Left renal pelvis (tissue), 4 donors: ENCODE measurements at places on chromosomes 13 and 19.

DNA sequence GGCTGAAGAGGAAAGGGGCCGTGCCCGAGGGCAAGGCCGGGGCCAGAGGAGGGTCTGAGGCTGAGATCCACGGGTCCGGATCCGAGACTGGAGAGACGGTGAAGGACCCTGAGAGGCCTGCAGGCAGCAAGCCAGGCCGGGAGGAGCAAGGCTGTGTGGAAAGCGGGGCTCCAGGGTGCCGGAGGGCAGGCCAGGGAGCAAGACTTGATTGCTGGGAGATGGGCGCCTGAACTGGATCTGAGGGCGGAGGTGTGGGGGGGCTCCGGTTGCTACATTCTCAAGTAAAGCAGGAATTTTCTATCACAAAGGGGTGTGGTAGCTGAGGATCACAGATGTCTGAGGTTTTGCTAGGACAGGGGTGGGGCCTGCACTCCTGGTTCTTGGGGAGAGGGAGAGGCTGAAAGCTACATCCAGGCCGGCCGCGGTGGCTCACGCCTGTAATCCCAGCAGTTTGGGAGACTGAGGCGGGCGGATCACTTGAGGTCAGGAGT, 3.8 kb downstream of the MAMSTR start:
- no peak for DNase-seq

DNA sequence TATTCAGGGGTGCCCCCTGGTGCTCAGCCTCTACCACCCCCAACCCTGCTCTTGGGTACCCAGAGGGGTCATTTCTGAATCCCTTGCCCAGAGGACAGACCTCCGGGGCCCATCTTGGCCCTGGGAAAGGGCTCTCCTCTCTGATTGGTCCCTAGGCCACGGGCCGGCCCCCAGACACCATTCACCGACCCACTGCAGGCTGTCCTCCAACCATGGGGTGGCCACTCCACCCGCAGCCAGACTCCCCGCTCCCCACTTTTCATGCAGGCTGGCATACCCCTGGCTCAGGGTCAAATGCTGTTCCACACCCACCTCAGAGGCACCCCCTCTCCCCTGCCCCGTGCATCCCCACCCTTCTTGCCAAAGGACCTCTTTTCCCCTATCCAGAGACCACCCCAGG, 14.8 kb downstream of the SMIM24 start:
- DNase-seq = no peak

DNA sequence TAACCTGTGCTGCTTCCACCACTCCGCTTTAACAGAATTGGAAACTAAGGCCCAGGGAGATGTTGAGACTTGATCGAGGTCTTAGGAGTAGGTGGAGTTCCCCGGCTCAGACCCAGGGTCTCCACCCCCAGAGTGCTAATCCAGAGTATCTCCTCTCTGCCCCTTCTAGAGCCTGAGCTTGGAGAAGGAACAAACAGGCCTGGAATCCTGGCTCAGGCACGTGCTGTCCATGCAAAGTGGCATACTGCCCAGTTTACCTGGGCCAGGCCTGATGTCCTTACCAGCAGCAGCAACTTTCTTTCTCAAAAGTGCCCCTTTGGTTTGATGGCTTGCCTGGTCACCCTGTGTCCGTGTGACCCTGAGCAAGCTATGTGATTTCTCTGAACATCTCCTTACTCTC, 3.7 kb downstream of the SYNGR4 start:
- DNase-seq = no peak

DNA sequence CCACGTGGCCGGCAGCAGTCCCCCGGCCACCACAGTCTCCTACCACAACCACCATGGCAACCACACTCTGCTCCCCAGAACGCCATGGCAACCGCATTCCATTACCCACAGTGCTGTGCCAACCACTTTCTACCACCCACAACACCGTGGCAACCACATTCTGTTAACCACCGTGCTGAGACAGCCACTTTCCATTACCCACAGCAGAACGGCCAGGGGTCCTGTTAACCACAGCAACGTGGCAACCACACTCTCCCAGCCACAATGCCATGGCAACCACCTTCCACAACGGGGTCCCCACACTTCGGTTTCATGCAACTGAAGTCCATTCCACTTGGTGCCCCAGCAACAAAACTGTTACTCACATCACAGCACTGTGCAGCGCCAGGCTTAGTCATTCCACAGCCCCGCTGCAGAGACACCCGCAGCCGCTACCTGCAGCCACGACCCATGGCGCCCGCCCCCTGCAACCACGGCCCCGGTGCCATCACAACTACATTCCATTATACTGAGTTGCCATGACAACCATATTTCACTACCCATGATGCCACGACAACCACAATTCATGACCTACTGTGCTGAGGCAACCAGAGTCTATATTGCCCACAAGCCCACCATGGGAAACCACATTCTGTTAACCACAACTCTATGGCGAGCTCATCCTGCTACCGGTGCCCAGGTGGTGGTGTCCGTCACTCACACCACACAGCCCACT, 10.0 kb downstream of the DPF1 start:
- no peak for DNase-seq

GRCh38 chr13:43150369-43151207, 127.2 kb downstream of the DNAJC15 start:
- DNase-seq = no peak

DNA sequence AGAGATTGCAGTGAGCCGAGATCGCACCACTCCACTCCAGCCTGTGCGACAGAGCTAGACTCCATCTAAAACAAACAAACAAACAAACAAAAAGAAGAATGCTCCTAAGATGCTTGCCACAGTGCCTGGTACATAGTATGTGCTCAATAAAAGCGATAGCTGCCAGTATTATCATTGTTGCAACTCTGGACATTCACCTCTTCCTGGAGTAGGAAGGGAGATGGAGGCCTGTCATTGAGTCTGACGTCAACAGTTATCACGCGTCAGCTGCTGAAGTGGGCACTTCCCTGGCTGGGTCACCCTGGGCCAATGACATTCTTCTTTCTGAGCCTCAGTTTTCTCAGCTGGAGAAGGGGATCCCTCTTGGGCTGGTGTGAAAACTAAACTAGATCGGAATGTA, 4.2 kb upstream of the PLAUR start:
- DNase-seq = no peak

GRCh38 chr13:33489563-33489962, 204.0 kb upstream of the STARD13 start:
- DNase-seq = no peak

GRCh38 chr13:48110132-48110868, 15.4 kb upstream of the MED4 start:
- no peak for DNase-seq

GRCh38 chr13:46567671-46568070, 14.7 kb downstream of the LRCH1 start:
- DNase-seq = no peak

GRCh38 chr19:48206397-48207093, 36.1 kb downstream of the ZSWIM9 start:
- no peak for DNase-seq

DNA sequence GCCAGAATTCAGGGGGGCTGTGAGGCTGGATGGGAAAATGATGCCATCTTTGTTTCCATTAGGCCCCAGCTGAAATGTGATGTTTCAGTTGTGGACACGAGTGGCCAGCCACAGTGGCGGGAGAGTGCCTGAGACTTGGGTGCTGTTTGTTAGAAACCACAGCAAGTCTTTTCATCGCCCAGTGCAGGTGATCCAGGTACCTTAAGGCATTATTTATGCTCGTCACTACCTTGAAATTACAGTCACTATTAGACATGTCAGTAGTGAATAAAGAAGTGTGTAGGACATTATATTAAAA, 82.5 kb upstream of the TM9SF2 start:
- no peak for DNase-seq

DNA sequence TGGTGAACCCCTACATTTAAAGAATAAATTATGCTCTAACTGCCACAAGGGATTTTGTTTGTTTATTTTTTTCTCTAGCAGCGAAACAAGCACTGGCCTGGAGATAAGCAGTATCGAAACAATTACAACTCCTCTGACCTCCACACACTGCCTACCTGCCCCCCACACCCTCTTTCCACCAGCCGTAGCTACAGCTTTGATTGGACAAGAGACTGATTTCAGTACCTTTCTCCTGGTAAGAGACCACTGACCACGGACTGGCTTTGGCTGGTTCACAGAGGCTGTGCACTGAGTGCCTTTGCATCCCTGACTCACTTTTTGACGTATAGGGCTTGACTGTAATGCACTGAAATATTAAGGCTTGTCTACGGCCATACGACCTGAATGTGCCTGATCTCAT, 7.4 kb upstream of the ZDHHC20 start:
- DNase-seq = no peak
